ENCODE measurements at places on chromosomes 5 and 9.

DNA sequence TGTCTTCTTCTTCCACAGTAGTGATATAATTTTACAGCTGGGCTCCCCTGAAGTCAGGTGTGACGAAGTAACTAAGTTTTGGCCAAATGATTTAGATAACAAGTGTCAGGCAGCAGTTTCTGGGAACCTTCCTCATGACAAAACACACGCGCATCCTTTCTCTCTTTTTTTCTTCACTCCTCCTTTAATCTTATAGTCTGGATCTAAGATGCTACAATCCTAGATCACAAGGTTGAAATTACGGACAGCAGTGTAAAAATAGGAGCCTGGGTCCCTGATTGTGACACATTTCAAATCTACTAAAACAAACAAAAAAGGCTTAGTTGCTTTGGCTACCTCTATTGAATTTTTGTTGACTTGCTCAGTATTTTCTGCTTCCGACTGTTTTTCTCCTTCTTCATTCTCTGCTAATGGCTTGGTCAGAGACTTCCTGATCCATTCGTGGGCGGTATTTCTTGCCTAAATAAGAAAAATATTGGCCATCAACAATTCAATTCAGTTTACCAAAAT, 36.1 kb downstream of the FAM114A2 start:
- DNase-seq: no peak

- DNase-seq: no peak
Observed at GRCh38 chr5:122392824-122393223, 80.8 kb downstream of the SNCAIP start.

DNA sequence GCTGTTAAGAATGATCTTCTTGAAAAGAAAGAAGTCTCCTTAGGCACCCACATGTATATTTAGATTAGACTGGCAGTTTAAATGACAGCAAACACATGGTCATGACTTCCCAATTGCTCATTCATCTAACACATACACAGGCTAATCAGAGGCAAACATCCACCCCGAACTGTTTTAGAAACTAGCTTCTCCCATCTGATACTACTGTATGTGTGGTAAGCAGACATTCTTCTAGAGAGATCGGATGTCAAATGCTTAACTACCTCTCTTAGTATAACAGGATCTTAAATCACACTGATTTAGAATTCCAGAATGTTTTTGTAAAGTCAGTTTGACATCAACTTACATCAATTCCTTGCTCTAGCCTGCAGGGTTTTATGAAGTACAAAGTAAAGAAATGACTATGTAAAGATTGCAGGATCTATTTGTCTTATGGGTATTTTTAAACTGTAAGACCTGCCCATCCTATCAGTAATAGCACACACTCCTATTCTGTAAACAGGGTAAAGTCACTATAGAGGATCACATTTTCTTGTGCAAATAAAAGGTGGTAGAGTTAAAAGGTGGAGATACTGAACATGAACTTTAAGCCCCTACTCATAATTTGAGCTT, 239.7 kb downstream of the MLLT3 start:
- no peak for DNase-seq

DNA sequence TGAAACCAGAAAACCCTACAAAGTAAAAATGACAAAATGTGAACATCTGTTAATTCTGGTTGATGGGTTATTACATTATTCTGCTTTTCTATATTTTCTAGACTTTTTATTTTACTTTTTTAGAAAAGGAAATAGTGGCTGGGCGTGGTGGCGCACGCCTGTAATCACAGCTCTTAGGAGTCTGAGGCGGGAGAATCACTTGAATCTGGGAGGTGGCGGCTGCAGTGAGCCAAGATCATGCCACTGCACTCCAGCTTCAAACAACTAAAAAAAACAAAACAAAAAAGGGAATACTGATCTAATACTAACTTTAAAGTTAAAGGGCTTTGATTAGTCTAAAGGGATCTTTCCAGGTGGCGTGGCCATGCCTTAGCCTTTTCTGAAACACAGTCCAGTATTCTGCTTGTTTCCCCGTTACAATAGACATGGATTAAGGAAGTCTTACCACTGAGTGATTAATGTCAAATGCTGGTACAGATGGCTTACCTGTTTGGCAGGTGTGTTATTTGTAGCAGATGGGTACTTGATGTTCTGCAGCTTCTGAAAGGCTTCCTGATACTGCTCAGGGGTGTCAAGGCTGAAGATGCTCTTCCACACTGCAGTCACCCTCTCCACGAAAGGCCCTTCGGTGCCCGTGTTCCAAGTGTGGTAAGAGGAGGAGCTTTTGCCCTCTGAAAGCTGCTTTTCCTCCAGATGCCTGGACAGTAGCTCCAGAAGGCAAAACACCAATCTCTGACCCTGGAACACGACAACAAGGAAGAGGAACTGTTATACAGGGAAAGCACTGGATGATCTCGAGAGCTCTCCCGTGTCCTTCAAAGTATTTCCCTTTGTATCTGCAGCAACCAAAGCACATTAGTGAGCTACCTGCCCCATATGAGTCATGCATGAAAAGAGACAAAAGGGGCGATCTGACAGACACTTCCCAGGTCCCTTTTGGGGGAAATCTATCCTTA, 37.5 kb downstream of the CNOT8 start:
- DNase-seq: no peak

Measured in dermis blood vessel endothelial cell (primary cell).